Pancreas (tissue), 10 donors: ENCODE measurements at places on chromosomes 4 and X.

DNA sequence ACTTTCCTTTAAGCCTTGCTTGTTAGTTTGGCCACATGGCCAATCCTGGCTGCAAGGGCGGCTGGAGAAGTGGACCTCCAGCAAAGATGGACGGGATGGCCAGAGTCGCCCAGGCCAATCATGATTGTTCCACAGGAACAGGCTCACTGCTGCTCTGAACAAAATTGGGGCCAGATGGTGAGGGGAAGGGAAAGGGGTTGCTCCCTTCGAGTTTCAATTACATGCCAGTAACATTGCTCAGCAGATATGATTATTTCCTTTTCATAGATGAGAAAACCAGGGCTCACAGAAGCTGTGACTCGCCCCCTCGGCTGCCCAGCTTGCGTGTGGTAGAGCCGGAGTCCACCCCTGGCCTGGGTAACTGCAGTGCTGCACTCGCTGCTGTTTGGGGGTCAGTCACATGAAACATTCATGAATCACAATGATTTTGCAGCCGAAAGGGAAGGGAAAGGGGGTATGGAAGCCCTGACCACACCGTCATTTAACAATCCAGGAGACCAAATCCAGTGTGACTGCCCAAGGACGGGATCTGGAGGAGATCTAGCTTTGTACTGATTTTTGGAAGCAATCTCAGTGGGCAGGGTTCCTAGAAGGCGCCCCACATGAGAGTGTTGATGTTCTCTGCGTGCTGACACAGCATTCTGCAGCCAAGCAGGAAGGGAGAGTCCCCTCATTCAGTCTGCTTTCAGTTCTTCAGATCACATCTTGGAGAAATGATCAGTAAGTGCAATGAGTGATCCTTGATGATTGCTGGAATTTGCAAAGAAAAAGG lies 77.3 kb upstream of the MSX1 start:
- DNase-seq = no peak

GRCh38 chrX:70132224-70132623 lies 1.0 kb upstream of the IGBP1 start:
- no peak for DNase-seq

- DNase-seq = no peak
Observed at GRCh38 chrX:12378253-12378652, 240.0 kb downstream of the FRMPD4 start.

DNA sequence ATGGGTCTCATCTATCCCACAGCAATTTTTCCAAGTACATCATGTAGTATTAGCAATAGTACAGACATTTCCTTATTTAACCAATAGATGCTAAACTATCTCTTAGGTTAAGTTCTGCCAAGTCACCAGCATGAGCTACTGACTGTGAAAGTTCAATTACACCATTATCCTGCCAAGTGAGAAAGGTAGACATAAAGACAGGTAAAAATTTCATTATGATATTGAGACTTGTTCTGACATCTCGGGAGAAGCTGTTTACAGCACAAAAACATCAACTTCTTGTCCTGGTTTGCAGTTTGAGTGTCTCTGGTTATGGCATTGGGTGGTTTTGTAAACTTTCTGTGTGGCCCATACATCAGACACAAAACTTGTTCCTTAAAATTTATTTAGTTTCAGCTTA lies 622.4 kb upstream of the PCDH10 start:
- no peak for DNase-seq

- no peak for DNase-seq
Observed at GRCh38 chrX:129782706-129783105, 3.0 kb downstream of the SASH3 start.

DNA sequence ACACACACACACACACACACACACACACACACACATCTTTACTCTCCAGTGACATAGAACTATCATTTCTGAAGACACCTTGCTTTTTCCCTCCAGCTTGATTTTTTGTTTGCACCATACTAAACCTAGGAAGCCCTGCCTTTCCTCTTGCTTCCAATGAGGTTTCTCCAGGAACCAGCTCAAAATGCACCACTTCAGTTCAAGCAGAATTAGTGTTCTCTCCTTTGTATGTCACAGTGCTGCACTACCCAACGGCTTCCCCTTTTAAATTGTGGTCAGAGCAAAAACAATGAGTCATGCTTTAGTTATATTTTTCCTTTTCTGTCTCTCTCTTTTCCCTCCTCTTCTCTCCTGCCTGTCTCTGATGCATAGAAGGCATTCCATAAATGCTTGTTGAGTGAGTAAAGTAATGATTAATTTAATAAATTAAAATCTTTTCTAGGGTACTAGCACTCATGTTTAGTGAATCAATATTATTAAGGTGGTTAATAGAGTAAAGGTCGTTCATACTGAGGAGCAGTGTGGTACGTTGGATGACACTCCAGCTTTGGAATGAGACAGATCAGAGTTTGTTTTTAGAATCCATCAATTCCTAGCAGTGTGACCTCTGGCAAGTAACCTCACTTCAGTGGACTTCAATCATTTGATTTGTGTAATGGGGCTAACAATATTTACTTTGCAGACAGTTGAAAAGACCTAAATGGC lies 5.9 kb downstream of the RTL3 start:
- no peak for DNase-seq
